ENCODE measurements at places on chromosomes 3 and 15. TPM values are rescaled to one million over a fixed set of nuclear protein-coding genes. Genes with fewer than 3 reads are reported as not detected.

The PLS1 gene
- total RNA-seq: 1.7 TPM

The EFCC1 gene
- not detected for total RNA-seq

The GOLGA8B gene
- total RNA-seq: 14.3 TPM

The OXTR gene
- 30.7 TPM for total RNA-seq

The SMCO1 gene
- total RNA-seq: not detected

The LTK gene
- 0.07 TPM for total RNA-seq

The GOLGA8M gene
- total RNA-seq: 2.0 TPM

The P2RY1 gene
- 0.59 TPM for total RNA-seq

The C15orf62 gene
- not detected for total RNA-seq

The PFKFB4 gene
- total RNA-seq: 62.5 TPM

The QTRT2 gene
- 12.8 TPM for total RNA-seq

The TAMM41 gene
- total RNA-seq: 5.0 TPM

The TGM5 gene
- 0.26 TPM for total RNA-seq

The XXYLT1 gene
- 24.0 TPM for total RNA-seq

The CHRD gene
- total RNA-seq: 10.9 TPM

The GRM7 gene
- total RNA-seq: not detected

The RTP3 gene
- not detected for total RNA-seq

The IREB2 gene
- 25.1 TPM for total RNA-seq

The TTLL13 gene
- total RNA-seq: not detected
